Stimulated activated naive CD4-positive, alpha-beta T cell treated with Interleukin-2 at 50 U/mL for 16 hours (primary cell): ENCODE measurements at places on chromosomes 11 and 22.

DNA sequence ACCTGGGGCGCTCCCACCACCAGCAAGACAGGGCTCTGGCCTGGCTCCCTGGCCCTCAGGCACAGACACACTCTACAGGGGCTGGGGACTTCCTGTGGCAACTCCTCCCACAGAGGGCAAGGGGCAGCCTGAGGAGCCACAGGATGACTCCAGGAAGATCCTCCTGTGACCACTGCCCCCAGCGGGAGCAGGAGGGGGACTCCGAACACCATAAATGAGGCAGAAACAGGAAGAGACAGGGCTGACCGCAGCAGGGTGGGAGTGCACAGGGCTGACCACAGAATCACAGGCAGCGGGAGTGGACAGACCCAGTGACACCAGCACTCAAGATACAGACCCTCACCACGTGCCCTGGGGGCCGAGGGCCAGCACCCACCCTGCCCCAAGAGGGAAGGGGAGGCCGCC, 10.8 kb downstream of the ARAP1 start:
- no peak for DNase-seq

GRCh38 chr22:39268645-39269044, 23.9 kb upstream of the PDGFB start:
- DNase-seq = no peak

DNA sequence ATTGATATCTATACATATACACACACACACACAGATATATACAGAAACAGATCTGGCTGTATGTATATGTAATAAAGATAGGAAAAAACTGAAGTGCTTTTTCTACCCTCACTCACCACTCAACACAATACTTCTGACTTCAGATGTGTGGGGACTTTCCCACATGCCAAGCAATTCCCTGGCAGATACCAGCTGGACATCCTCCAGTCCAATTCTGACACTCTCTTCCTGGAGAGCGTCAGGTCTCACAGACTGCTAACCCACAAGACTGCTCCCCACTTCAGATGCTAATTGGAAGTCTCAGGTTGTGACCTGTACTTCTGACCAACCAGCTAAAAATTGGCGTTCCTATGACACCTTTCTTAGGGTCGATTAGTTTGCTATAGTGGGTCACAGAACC, 140.6 kb downstream of the ATG16L2 start:
- no peak for DNase-seq

GRCh38 chr11:65410936-65411680, 11.5 kb upstream of the NEAT1 start:
- no peak for DNase-seq

DNA sequence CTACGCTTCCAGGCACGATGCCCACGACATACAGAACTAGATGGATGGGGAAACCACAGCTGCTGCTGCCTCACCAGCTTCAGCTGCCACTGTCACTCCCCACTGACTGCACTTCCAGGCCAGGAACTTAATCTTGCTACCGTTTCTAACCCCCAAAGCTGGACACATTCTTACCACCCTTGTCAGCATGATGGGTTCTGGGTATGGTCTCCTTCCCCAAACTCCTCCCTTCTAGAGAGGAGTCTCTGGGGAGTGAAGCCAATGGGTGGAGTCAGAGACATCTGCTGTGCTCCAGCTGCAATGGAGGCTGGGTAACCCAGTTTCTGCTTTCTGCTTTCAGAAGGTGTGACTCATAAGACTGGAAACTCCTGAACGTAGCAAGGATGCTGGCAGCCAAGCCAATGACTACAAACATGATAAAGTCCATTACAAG, 87.0 kb upstream of the THY1 start:
- DNase-seq = no peak

DNA sequence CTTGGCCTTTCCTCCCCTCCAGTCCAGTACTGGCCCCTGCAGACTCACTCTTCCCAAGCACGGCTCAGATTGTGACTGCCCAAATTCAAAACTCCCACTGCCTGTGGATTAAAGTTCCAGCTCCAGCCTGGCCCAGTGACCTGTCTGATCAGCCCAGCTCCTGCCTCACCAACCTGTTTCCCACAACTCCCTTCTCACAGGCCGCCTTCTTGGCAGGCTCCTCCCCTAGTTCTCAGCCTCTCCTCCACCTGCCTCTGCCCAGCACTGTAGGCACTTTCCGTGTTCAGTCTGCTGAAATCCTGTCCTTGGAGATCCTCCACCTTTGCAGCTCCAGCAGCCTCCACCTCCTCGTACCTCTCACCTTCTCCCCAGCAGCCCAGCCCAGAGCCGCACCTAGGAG, 68.6 kb downstream of the MICAL2 start:
- DNase-seq = no peak

DNA sequence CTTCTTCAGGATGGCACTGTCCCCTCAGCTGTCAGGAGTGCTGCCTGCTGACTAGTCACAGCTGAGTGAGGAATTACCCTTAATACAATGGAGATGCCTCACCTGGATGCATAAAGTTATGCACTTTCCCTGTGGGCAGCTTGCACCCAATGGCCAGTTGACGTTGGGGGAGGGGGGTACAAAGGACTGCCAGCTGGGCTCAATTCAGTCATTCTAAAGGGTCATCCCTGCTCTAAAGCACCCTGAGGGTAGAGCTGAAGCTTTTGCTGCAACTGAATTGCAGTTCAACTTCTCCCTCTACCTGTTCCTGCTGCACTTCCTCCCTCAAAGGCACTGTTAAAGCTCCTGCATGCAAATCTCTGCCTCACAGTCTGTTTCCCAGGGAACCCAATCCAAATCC, 147.8 kb upstream of the SESN3 start:
- no peak for DNase-seq

DNA sequence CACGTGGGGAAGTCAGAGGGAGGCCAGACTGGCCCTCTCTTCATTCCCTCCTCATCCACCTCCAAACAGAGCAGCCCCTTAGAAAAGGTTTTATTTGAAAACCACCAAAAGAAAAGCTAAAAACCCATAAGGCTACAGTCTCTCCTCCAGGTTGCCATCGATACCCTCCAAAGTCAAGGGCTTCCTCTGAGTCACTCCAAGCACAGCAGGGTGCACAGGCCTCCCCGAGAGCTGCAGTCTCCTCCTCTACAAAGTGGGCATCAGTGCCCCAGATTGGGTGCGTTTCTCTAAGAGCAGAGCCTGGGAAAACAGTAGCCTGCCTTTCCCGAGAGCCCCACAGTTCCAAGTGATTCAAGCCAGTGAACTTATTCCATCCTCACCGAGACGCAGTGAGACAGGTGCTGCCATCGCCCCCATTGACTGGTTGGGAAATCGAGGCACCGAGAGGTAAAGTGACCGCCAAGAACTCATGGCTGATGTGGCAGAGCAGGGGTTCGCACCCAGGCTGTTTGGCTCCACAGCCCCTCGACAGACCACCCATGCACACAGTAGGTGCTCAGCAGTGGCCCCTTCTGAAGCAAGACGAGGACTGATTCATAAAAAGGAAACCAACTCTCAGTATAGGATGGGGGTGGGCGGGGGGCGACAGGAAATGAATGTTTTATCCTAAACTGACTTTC, 91.7 kb upstream of the SHISAL1 start:
- DNase-seq = no peak

GRCh38 chr22:17994424-17995108, 29.8 kb downstream of the MICAL3 start:
- no peak for DNase-seq

- peak; percentile 29 for DNase-seq
Observed at GRCh38 chr22:29306175-29306834, at the start of gene GAS2L1. GAS2L1 (plus strand) TSS chr22:29306650; CDS start chr22:29308106, 1,456 bp downstream.

- no peak for DNase-seq
Observed at GRCh38 chr11:92861634-92862033, 107.8 kb upstream of the MTNR1B start.

- DNase-seq = no peak
Observed at GRCh38 chr11:119797736-119798135, 68.7 kb upstream of the NECTIN1 start.

DNA sequence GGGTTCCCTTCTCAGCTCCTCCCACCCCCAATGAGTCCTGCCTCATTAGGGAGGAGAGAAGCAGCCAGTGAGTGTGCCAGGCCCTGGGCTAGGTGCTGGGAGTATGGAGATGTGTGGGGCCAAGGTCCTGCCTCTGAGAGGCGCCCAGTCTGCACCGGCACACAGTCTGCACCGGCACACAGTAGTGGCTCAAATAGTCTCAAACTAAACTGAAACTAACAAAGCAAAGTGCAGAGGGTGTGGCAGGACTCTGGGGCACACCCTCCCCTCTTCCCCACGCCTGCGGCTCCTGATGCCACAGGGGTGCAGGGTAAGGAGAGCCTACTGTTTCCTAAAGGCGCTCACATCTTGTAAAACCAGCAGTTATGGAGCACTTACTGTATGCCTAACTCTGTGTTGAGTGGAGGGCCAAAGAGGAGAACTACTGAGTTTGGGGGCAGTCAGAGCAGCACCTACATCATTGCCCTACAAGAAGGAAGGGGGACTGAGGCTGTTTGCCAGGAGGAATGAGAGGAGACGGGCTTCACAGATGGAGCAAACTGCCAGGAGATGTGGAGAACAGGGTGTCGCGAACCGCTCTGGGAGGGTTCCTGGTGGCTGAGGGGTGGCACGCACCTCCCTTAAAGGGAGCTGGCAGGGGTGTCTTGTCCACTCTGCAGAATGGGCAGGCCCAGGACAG, 939 bp upstream of the SH3BP1 start:
- DNase-seq = peak; percentile 12

- no peak for DNase-seq
Observed at GRCh38 chr11:3703383-3703782, 32.2 kb upstream of the CHRNA10 start.

GRCh38 chr11:68743539-68743938, 7.8 kb downstream of the TESMIN start:
- DNase-seq = no peak

DNA sequence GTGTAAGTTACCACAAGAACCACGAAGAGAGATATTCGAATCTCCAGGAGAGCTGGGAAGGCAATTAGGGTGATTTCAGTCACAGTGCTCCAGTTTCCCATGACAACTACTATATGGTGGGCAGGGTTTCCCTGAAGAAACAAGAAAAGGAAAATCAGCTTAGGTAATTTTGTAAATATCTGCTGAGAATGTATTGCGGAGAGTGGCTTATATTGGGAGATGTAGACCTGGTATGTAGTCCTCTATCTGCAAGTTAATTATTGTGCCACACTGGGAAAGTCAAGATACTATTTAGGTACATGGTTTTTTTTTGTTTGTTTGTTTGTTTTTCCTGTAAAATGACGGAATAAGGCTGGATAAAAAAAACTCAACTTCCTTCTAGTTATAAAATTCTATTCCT, at the start of gene OR6M1:
OR6M1 (minus strand) TSS at position 101 of the 400 bp plus-strand sequence; CDS start at position 101, 0 bp downstream.
- no peak for DNase-seq

DNA sequence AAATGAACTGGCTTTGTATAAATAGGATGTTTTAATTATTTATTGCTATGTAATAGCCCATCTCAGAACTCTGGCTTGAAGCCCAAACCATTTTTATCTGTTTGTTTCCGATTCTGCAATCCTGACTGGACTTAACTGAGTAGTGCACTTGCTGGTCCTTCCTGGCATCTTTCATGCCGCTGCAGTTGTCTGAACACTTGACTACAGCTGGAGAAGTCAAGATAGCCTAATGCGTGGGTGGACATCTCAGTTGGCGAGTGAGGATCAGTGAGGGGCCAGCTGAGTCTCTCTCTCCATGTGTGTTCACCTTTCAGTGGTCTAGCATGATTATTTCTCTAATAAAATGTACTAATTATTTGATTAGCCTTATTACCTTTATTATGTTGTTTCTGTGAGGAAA, 105.8 kb downstream of the PRMT3 start:
- DNase-seq = no peak

DNA sequence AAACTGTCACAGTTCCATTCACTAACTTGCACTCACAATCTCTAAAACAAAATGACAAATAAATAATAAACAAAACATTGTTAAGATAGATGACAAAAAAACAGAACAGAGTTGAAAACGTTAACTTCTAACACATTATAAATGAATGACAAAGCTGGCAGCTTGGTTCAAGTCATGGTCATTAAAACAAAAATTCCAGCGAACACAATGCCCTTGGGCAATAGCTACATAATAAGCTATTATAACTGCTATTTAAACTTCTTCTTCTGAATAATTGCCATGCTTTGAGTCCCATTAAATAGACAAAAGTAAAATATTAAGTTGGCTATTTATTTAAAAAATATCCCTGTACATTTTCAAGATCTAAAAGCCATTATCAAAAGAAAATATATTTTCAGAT, 54.7 kb downstream of the PICALM start:
- no peak for DNase-seq

GRCh38 chr11:10945196-10945595, 87.3 kb upstream of the ZBED5 start:
- no peak for DNase-seq

DNA sequence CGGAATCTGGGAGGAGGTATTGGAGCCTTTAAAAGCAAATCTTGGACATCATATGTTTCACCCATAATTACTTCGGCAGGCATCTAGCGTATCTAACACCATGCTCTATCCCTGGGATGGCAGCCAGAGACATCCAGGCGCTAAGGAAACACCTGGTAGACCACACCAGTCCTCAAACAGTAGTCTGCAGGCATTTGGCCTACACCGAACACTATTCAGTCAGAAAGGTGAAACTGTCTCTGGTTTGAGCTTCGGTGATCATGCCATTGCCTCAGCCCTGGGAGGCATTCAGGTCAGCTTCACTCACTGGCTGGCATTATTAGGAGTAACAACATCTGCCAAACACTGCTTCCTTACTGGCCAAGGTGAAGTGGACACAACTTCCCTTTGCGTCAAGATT, 11.7 kb downstream of the SIRT3 start:
- DNase-seq = no peak

GRCh38 chr11:19530505-19530904, 182.1 kb upstream of the NAV2 start:
- no peak for DNase-seq

GRCh38 chr11:96361778-96362177, 18.8 kb upstream of the MAML2 start:
- DNase-seq = no peak

GRCh38 chr11:120133216-120134105, 4.5 kb downstream of the TRIM29 start:
- no peak for DNase-seq

- DNase-seq = no peak
Observed at GRCh38 chr11:65853246-65853979, 4.6 kb downstream of the CFL1 start.

DNA sequence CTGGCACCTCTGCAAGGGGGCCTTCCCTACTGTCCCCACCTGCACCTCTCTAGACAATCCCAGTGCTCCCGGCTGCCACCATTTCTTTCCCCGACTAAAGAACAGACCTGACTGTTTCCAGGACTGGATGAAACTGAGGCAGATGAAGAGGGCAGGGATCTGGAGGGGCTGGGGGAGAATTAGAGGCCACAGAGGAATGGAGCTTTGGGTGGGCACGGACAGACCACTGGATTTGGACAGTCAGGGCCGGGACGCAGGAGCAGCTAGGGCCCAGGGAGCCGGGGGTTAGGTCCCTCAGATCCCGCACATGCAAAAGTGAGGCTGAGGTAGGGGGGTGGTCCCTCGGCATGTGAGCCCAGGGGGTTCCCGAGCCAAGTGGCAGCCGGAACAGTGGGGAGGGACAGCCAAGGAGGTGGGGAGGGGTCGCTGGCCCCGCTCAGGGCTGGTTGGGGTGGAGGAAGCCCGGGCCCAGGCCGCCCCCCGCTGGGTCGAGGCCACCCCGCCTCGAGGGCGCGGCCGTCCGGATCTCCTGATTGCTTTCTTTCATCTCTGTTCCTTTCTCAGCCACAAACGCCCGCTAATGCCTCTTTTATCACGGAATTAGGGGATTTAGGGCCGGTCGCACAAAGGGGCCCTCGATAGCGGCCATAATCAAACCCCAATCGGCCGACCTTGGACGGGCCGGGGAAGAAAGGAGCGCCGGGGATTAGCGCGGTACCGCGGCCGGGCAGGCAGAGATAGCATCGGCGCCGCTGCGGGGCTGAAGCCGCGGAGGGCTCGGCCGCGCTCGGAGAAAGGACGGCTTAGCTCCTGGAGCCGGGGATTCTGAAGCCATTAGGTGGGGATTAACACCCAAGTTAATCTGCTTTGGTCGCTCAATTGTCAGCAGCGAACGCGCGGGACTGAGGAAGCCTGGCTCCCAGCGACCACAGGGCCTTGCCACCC, 9.3 kb downstream of the SLC25A1 start:
- no peak for DNase-seq
